Right renal pelvis (tissue), 4 donors: ENCODE measurements at places on chromosomes 7 and 10.

- no peak for DNase-seq
These were observed 1200.3 kb upstream of the LRRN3 start for GRCh38 chr7:109890622-109891021.

DNA sequence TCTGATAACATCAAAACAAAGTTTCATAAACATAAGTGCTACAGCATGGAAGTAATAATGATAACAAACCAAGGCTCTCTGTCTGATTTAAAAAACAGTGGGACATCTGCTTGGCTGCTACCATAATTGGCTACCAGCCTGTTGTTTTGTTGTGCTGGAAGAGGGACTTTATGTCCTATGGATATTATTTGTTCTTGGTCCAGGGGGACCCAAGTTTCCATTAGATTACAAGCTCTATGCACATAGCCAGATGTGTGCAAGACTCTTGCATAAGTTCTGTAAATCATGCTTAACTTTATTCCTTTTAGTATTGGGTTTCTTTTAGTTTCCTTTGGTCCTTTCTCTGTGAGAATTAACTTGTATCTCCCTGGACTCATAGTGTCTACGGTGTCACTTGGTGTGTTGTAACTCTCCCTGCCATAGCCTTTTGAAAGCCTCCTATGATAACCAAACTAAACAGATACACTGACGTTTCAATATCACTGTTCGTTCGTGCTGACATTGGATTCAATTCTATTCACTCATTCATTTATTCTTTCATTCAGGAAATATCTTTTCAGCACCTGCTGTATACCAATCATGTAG lies 41.4 kb upstream of the CD36 start:
- no peak for DNase-seq

DNA sequence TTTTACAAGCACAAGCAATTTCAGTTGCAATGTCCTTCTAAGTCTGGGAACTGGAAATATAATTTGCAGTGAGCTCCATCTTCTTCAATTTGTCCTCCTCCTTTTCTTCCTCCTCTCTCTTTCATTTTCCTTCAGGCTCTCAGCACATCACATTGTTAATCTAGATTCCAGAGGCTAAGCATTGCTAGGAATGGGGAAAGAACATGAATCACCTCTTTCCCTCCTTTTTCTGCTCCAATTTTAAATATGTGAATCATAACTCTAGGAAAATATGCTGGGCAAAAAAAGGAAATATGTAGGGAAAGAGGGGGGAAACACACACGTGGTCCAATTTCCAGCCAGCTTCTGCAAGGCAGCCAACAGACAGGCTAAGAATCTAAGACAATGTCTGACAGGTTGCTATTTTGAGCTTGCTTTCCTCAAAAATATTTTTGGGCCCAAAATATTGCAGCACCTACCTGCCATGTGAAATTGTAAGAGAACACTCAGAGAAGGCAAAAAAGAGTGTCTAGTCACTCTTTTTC lies 72.7 kb upstream of the NUPR2 start:
- DNase-seq: no peak

DNA sequence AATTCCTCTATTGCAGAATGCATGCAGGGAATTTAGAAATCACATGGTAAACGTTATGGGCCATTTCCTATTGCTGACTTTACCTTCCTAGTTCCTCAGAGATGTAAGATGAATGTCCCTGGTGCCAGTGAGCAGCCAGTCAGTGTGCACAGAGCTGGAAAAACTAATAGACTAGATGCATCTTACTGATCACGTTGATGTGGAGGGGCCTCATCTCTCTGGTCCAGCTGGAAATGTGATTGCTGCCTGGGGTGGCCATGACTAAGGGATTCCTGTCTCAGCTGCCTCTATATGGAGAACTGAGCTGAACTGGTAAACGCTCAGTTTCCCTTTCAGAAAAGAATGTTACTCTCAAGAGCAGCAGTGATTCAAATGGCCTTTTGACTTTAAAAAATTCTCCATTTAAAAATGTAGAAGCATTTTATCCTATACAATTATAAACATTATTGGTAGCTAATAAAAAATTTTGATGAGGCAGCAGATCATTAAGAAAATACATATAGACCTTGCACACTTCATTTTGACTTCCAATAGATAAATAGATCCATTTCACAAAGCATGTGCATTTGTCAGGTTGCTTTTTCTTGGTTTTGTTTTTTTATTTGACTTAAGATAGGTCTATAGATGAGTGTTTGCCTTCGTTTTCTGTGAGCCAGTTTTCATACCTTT lies 80.5 kb upstream of the INSYN2A start:
- no peak for DNase-seq

DNA sequence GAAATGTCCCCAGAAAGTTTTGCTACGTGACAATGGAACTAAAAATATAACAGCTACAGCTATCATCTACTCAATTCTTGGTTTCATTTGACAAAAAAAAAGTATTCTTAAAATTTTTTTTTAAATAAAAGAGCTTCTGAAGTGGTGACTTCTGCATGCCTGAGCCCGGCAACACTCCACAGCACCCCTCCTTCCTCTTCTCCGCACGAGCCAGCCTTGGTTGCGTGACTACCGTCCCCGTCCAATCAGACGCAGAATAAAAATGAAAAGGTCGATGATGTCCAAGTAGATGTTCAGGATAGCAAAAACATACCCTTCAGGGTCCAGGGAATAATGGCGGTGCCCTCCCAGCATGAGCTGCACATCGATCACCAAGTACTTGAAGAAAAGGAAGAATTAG lies 34.5 kb upstream of the GATAD1 start:
- no peak for DNase-seq

DNA sequence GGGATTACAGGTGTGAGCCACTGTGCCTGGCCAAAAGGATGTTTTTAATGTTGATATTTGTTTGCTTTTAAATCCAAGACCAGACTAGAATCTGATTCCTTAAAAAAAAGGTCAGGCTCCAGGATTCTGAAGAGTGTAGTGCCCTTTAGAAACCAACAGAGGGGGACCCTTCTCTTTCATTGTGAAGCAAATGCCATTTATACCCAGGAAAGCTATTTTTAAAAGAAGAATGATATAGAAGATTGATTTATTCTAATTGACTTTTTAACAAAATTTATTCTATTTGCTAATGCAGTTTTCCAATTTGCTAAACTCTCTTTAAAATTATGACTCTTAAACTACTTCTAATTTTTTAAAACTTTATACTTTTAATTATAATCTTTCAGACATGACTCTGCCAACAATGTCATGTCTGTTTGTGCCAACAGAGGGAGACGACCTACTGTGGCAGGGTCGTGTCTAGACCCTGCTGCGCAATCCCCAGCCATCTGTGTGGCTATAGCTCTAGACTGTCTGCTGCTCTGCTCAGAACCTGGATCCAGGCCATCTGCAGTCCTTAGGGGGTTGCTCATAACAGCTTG lies 201.0 kb upstream of the IMMP2L start:
- DNase-seq: no peak

- no peak for DNase-seq
These were observed 101.6 kb upstream of the PLXNA4 start for GRCh38 chr7:132677918-132678317.

DNA sequence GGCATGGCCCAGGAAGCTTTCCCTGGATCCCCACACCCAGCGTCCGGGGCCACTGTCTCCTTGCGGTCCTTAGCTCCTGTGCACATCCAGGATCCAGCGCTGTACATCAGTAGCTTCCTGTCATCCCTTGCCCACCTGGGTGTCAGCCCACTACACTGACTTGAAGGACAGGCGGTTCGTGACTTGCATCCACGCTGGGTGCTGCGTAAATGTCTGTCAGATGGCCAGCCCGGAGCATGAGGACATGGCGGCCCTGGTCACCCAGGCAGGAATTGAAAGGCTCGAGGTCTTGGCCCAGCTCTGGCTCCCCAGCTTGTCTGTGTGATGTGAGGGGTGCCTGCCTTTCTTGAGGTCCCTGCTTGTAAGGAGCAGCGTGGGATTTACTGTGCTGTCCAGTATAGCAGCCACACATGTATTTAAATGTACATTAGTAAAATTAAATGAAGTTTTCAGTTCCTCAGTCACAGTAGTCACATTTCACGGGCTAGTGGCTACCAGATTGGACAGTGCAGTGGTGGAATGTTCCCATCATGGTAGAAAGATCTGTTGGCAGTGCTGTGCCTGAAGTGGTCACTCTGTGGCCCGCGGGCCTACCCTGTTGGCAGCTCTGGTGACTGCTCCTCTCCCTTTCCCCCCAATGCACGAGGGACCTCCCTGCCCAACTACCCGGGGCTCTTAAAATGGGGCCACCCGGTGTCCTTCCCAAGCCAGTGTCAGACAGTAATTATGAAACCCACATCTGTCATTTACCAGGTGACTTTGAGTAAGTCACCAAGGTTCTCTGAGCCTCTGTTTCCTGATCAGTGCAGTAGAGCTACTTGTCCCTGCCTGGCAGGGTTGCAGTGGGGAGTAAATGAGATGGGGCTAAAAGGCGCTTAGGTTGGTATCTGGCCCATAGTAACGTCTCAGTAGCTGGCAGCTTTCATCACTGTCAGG lies 97.8 kb upstream of the PPIF start:
- DNase-seq: no peak

- no peak for DNase-seq
These were observed 21.9 kb upstream of the CAMK1D start for GRCh38 chr10:12327476-12327875.

GRCh38 chr10:102660888-102661657 lies 16.8 kb downstream of the TRIM8 start:
- no peak for DNase-seq

DNA sequence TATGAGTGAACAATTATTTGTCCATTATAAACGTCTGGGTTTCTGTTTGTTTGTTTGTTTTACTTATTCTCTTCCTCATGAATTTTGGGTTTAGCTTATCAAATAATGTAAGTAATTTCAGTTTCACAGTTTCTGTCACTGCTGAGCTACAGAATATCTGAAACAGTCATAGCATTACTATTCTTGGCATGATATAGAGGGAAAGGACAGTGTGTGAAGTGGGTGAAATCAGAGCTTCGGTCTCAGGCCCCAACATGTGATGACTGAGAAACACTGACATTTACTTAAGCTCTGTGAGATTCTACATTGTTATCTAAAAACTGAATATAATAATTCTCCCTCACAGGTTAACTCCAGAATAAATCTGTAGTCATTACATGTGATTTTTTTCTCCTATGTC lies 8.8 kb upstream of the OR6V1 start:
- no peak for DNase-seq

GRCh38 chr7:112012242-112012641 lies 194.0 kb downstream of the DOCK4 start:
- no peak for DNase-seq

DNA sequence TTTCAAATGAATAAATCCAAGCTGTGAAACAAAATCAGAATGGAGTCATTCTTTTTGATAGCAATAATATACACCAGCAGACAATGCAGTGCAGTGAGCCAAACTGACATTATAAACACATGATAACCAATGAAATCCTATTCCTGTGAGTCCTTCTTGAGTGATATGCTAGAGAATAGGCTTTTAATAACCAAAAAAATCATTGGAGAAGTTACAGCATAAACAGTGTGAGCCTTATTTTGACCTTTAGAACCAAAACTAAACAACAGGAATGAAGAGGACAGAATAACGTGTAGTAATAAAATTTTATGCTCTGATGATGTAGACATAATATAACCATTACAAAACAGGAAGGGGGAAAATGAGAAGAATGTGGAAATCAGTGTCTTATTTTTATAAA lies 8.7 kb downstream of the HUS1 start:
- DNase-seq: no peak

DNA sequence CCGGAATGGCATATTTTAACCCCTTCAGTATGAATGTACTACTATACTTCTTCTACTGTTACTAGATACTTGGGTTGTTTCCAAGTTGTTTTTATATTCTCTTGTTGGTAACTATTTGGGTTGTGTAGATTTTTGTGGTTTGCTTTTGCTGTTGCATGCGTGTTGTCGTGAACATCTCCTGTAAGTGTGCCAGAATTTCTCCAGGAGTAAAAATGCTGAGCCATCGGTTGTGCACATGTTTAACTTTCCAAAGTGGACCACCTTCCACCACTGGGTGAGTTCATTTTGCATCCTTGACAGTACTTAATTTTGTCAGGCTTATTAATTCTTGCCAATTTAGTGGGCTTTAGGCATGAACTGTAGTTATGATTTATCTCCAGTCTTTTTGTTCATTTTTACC lies 47.9 kb downstream of the CSGALNACT2 start:
- DNase-seq: no peak

GRCh38 chr7:1164436-1164835 lies 4.4 kb upstream of the ZFAND2A start:
- no peak for DNase-seq

- no peak for DNase-seq
These were observed 193.8 kb downstream of the IMMP2L start for GRCh38 chr7:111368381-111369065.

DNA sequence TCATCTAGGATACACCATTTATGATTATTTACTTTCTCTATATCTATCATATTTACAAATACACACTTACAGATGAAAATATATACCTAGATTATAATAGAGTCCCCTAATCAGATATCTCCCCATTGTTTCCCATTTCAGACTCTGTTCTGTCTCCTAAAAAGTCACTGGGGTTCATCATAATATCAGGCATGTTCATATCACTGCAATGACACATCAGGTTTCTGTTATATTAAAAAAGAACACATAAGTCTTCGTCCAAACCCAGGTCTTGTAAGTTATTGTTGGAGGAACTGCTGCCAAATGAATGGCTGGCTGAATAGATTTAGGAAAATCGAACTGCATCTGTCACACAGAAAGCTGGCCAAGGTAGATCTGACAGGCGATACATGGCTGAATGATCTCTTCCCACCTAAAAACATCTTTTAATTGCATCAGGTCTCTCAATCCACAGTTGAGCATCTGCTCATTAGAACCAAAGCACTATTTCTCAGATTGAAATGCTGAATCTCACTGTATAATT lies 178.7 kb downstream of the CACNA2D1 start:
- DNase-seq: no peak

GRCh38 chr7:1665549-1666316 lies 4.3 kb upstream of the ELFN1 start:
- no peak for DNase-seq

DNA sequence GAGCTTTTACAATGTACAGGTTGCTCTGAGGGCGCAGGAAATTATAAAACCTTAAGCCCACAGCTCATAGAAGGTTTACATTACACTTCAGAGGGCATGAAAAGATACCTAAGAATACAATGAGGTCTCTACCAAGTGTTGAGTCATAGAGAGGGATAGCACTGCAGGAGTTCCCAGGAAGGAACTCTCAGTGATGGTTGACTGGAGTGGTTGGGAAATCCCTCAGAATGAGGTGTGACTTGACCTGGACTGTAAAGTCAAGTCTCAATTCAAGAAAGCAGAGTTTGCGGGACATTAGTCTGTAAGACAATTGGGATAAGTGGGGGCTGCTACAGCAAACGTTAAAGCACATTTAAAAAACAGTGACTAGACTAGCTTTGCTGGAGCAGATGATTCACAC lies 21.9 kb downstream of the TNKS2 start:
- DNase-seq: no peak

GRCh38 chr10:124894569-124895215 lies 47.2 kb upstream of the ZRANB1 start:
- DNase-seq: no peak

- DNase-seq: no peak
These were observed 315.3 kb downstream of the LHFPL3 start for GRCh38 chr7:104643587-104644217.
